ENCODE measurements at places on chromosomes 13 and 19.

GRCh38 chr13:76523740-76524340 is 362.4 kb downstream of the KCTD12 start:
- DNase-seq: no peak

DNA sequence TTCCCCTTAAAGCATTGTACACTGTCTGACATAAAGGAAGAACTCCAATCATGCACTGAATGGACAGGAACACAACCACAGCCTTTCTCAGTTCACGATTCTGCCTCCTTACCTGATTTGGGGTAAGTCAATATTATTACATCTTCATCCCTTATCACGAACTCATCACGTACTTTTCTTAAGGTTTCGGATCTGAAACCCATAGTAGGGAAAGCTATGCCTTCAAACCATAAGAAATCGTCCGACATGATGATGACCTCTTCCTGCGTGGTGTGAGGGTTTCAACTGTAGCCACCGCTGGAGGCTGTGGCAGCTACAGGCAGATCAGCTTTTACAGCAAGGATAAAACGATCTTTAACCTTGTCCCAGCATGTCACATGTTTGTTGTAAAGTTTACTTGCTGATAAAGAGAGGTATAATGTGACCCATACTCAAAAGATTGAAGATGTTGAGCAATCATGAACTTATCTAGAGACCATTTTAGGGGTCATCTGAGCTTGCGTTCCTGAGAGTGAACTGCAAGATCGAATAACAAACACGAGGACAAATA is at the start of gene SULT2A1:
Gene SULT2A1, minus strand, starts transcription at position 306 of the 550 bp plus-strand sequence. Its CDS starts 58 bp downstream, at position 248.
- no peak for DNase-seq

GRCh38 chr13:28286263-28286662 is 147.9 kb downstream of the PAN3 start:
- DNase-seq: no peak

GRCh38 chr13:67200183-67200582 is 30.0 kb downstream of the PCDH9 start:
- DNase-seq: no peak

GRCh38 chr19:42422092-42422900 is 4.9 kb downstream of the LIPE start:
- no peak for DNase-seq
